Activated T-helper 1 cell treated with anti-CD3 and anti-CD28 coated beads, Interleukin-12 subunit alpha, Interleukin-12 subunit beta, Interleukin-2, Interleukin-4 antibody, amounts not matched to agents 30 ng/mL and 10 ng/mL and 1 ng/mL, durations not matched to agents 14 hours and 24 hours and 36 hours (primary cell): ENCODE measurements at places on chromosomes 16 and 17. TPM values are rescaled to one million over a fixed set of nuclear protein-coding genes. Genes with fewer than 3 reads are reported as not detected.

- no peaks in the 10 kb centered on the region for H3K4me1 ChIP-seq
- peaks cover 6% of the 10 kb centered on the region for H3K27me3 ChIP-seq
- H3K36me3 ChIP-seq: no peaks in the 10 kb centered on the region
- no peak overlapping the region for H3K27ac ChIP-seq
- no peak overlapping the region for H3K4me3 ChIP-seq
Measured at GRCh38 chr16:86444261-86444660, 66.1 kb upstream of the FOXF1 start.

PYY gene
- 0.36 TPM in 1 of 2 replicates, not detected in the other for total RNA-seq

HBA2 gene
- total RNA-seq: 0.57 and 0.59 TPM in 2 replicates

DNA sequence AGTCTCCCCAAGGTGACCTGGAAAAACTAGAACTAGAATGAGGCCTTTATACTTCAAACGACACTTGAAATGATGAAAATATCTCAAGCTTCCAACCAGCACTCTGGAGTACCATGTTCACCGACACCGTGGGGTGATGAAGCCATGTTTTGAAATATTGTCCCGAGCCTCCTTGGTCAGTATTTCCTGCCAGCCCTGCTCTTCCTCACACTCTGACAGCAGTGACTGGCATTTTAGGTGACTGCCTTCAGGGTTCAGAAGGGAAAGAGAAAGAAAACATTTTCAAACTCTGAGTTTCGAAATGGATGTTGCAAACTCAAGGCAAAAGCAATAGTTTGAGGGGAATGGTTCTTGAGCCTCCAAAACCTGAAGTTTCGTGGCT is 39.3 kb upstream of the IRX6 start:
- H3K36me3 ChIP-seq: no peaks in the 10 kb centered on the region
- no peak overlapping the region for H3K27ac ChIP-seq
- H3K4me1 ChIP-seq: no peaks in the 10 kb centered on the region
- H3K4me3 ChIP-seq: no peak overlapping the region

NMT1 gene
- 168 and 173 TPM in 2 replicates for total RNA-seq
